ENCODE measurements at places on chromosomes 2 and 18.

DNA sequence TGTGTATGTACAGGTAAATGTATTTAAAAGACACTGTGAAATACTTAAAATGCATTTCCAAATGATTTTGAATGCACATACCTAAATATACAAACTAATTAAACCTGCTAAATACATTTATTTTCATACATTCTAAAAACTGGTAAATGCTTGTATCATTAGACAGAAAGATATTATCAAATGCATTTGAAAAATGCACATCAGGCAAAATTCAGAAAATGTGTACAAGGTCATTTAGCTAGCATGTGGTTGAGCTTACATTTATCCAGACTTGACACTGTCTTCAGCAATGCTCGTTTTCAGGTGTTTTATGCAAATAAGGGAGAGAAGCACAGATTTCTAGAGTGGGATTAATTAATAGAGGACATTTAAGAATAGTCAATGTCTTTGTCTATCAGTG lies 374.2 kb downstream of the SUCLG1 start:
- no peak for DNase-seq

- no peak for DNase-seq
Measured at GRCh38 chr2:144201868-144202468, 318.0 kb downstream of the ZEB2 start.

GRCh38 chr18:21402272-21402671 lies 160.2 kb downstream of the GREB1L start:
- no peak for DNase-seq

GRCh38 chr2:121076885-121077549 lies 208.0 kb downstream of the TFCP2L1 start:
- peak; percentile 55 for DNase-seq

DNA sequence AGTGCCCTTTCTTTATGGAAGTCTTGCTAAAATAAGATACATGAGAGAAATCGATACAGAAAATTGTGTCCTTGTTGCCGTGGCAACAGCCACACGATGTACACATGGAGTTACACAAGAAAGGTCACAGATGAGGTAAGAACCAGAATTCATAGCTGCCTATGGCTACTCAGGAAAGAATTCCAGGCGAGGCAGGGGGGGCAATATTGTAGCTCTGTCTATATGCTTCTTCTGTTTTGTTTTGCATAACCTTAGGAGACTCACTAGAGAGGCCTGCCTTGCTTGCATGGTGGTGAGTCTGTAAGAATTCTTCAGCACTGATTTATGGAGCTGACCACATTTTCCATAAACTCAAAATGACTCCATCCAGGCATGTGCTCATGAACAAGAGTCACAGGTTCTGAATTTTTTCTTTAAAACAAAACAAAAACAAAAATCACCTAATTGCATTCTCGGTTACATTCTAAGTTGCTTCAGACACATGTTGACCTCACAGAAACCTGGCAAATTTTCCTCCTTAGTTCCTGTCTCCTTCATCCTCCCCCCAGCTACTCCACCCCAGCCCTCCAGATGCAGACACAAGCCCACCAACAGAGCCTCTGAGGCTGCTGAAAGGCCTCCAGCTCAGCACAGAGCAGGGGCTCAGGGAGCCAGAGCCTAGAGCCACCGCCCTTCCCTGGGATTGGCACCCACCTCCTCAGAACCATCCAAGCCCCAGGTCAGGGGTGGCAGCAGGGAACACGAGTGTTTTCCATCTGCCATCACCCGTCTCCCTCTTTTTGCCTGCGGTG lies 183.5 kb downstream of the ANTXR1 start:
- no peak for DNase-seq

DNA sequence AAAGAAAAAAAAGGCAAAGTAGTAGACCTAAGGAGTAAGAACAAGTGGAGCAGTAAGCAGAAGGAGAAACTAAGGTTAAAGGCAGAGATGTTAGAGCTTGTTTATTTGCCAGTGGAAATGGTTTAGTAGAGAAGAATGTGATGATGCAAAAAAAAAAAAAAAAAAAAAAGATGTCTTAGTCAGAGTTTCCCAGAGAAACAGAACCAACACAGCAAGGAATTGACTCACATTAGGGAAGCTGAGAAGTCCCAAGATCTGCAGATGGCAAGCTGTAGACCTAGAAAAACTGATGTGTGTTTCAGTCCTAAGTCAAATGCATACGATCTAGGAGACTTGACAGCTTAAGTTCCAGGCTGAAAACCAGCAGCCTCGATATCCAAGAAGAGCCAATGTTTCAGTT lies 1548.8 kb upstream of the LRRTM1 start:
- no peak for DNase-seq

- DNase-seq, result no peak
Measured at GRCh38 chr2:236008006-236008405, 160.2 kb downstream of the GBX2 start.

DNA sequence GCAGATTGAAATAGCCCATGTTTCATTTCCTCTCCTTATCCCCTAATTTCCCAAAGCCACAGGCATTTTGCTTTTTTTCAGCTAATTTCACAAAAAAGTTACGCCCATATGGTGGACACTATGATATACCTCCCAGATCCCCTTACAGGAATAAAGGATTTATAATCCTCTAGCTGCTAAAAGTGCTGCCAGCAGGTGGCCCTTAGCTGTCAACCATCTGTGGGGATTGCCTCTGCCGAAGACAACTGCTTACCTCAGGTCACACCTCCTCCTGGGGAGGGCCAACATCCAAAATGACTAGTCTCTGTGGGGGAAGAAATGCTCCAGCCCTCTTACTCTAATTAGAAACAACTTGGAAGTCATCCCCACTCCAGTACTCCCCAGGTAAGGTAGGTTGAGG lies 61.0 kb upstream of the EPB41L3 start:
- DNase-seq, result no peak

DNA sequence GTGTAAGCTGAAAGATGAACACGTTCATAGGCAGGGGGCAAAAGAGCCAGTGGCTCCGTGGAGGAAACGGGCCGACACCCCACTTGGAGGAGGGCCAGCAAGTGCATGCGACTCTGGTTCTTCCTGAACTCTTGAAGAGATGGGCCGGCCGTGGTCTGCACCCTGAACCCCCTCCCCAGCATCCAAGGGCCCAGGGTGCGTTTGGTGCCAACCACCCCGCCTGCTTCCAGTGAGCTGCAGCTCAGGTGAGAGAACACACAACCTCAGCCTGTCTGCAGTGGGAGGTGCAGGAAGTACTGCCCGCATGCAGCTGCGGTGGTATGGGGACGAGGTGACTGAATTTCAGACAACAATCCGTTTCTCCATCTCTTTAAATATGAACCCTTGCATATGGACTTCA lies 58.9 kb downstream of the ADNP2 start:
- DNase-seq, result no peak

DNA sequence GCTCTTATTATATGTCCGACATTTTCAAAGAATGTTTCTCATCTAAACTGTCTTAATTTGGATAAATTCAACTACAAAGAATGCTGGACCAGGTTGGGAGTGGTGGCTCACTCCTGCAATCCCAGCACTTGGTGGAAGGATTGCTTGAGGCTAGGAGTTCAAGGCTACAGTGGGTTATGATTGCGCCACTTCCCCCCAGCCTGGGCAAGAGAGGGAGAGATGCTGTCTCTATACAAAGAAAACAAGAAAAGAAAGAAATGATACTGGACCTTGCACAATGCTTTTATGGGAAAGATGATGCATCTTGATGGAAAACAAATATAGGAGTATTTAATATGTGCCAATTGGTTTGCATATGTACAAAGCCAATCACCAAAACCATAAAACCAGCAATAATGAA lies 296.7 kb downstream of the LPIN1 start:
- no peak for DNase-seq

DNA sequence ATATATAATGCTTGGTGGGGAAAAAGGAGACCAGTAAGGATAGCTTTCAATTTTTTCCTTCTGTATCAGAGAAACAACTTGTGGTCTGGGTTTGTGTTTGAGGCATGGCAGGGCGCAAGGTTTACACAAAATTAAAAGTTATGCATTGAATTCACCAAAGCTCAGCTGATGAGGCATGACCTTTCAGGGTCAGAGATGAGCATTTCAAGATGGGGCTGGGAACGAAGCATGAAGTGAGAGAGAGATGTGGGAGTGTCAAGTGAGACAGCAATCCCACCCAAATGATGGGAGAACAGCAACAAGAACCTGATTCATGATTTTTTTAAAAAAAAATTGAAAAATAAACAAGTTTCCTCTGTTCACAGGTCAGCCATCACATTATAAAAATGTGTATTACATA lies 4.9 kb downstream of the GPR55 start:
- DNase-seq, result no peak

- no peak for DNase-seq
Measured at GRCh38 chr2:169065422-169065821, 3.9 kb upstream of the DHRS9 start.
